Neural crest cell (in vitro differentiated cells): ENCODE measurements at places on chromosomes 7 and 10.

GRCh38 chr10:5623081-5623748, 43.2 kb downstream of the ASB13 start:
- H3K27me3 ChIP-seq = no peaks in the 10 kb centered on the region
- DNase-seq = peak; percentile 83
- H3K27ac ChIP-seq = no peak overlapping the region
- H3K36me3 ChIP-seq = no peaks in the 10 kb centered on the region
- no peak overlapping the region for H3K4me3 ChIP-seq

GRCh38 chr7:151623766-151624165, 104.1 kb upstream of the RHEB start:
- no peak overlapping the region for H3K4me3 ChIP-seq
- no peak for DNase-seq
- H3K27ac ChIP-seq = no peak overlapping the region

GRCh38 chr10:48651293-48651692, 33.4 kb upstream of the WDFY4 start:
- no peak overlapping the region for H3K27ac ChIP-seq
- peaks cover 51% of the 10 kb centered on the region for H3K27me3 ChIP-seq
- peaks cover under 1% of the 10 kb centered on the region for H3K4me1 ChIP-seq
- no peak overlapping the region for H3K4me3 ChIP-seq
- no peak for DNase-seq

GRCh38 chr10:6607182-6607581, 27.1 kb upstream of the PRKCQ start:
- H3K27me3 ChIP-seq = peaks cover 6% of the 10 kb centered on the region
- H3K4me3 ChIP-seq = no peak overlapping the region
- no peak for DNase-seq
- no peak overlapping the region for H3K27ac ChIP-seq
- no peaks in the 10 kb centered on the region for H3K4me1 ChIP-seq
